HCT116 (cell line): ENCODE measurements at places on chromosomes 1 and 21. TPM values are rescaled to one million over a fixed set of nuclear protein-coding genes. Genes with fewer than 3 reads are reported as not detected.

- no peak for DNase-seq
Measured at GRCh38 chr1:41486371-41487125, 2.1 kb upstream of the EDN2 start.

DNA sequence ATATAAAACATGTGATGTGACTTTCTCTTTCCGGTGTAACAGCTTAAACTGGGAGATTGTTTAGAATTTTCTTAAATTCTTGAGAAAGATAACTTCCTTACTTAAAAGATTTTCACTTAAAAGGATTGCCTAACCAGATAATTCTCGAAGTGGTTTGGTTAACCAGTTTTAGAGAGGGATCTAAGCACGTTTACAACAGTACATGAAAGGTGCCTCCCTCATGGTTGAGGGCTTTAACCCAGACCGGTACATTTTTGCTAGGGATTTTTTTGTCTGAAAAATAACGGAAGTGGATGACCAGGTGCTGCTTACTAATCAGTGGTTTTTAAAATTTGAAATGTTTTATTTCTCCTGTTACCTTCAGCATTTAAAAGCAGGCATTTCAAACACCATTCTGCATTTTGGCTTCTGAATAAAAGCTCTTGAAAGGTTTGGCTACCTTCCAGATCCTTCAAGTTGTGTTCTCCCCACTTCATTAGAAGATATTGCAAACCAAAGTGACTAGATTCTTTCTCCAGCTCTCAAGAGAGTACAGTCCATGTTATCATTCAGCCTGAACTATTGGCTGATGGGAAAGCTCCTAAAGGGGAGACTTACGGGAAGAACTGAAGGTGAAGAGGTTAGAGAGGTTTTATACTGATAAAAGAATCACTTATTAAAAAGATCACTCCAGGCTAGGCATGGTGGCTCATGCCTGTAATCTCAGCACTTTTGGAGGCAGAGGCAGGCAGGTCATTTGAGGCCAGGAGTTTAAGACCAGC lies 12.8 kb downstream of the S100PBP start:
- no peak for DNase-seq

DNA sequence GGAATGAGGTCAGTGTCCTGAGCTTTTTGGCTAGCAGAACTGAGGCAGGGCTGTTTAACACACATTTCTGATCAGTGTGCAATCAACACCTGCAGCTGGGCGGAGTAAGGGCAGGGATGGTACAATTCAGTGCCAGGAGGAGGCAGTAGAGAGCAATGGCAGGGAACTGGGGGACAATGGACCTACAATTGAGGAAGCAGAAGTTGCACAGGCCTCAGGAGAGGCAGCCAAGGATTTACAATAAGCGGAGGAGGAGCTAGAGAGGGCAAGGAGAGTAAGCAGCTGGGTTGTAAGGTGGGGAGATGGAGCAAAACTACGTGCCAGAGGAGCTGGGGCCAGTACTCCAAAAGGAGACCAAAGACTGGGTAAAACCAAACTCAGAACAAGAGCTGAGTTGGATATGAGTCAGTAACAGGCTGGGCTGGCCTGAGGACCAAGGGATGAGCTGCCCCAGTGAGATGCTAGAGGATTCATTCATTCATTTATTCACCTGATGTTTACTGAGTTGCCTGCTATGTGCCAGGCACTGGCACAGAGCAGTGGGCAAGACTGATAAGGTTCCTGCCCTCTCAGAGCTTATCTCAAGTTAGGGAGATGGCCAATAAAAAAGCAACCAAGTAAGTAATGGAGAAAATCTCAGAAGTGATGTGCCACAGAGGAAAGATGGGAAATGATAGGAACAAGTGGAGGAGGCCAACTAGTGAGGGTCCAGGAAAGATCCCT lies 10.4 kb upstream of the GALE start:
- no peak for DNase-seq

DNA sequence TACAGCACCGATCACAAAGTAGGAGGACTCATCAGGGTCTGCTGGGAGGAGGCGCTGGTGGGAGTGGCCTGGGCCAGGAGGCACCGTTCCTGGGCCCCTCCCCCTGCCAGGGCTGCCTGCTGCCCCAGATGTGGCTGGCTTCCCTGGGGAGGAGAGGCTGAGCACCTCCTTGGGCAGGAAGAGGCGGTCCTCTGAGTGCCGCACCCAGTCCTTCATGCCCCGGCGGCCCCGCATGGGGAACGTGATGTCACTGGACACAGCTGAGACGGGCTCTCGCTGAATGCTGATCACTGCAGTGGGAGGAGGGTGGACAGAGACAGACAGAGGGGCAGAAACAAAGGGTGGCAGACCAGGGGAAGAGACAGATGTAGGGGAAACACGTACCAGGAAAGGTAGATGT lies 24.8 kb downstream of the ADGRB2 start:
- peak; percentile 33 for DNase-seq

GRCh38 chr1:100607628-100608240 lies 69.8 kb downstream of the GPR88 start:
- DNase-seq: no peak

GRCh38 chr1:12383786-12384185 lies 154.0 kb downstream of the VPS13D start:
- no peak for DNase-seq

- DNase-seq: no peak
Measured at GRCh38 chr1:39305555-39305954, 101.1 kb downstream of the MACF1 start.

GRCh38 chr1:236000781-236001180 lies 64.1 kb downstream of the NID1 start:
- DNase-seq: no peak

DNA sequence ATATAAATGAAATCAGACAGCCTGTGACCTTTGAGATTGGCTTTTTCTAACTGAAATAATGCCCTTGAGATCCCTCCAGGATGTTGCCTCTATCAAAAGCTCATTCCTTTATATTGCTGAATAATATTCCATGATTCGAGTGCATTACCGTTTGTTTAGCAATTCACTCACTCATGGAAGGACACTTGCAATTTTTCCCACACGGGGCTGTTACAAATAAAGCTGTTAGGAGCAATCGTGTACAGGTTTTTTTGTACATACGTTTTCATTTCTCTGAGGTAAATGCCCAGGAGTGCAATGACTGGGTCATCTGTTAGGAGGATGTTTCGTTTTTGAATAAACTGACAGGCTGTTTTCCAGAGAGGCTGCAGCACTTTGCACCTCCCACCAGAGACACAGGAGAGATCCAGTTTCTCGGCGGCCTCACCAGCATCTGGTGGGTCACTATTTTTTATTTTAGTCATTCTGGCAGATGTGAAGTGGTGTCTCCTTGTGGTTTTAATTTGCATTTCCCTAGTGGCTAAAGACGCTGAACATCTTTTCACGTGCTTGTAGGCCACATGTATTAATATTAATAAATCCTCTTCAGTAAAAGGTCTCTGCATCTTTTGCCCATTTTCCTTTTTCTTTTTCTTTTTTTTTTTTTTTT lies 11.0 kb downstream of the PRDM15 start:
- DNase-seq: no peak

DNA sequence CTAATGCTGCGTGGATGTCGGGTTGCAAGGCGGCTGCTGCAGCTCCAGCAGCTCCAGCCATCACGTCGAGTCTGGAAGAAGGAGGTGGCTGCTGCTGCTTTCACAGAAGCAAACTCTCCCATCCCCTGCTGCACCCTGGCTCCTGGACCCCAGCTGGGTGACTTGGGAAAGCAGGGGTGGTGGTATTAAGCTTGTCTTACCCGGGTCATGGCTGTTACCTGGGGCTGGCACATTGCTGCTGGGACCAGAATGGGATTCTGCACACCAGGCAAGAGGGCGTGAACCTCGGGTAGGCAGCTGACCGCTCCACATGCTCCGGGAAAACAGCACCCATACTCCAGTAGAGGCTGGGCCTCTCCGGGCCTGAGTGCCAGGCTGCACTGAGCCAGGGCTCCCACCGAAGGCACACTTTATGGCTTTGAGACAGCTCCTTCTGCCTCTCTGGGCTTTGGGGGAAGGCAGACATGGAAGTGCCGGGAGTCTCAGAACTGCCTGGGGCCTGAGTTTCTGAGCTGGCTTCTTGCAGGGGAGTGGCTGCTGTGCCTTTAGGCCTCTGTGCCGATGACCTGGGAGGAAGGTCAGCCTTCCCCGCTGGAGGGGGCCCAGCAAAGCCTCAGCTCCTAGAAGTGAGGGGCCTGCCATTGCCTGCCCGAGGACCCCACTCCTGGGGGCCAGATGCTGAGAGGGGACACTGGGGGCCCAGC lies 1.2 kb downstream of the SMIM1 start:
- DNase-seq: no peak

GRCh38 chr21:22536509-22536908 lies 1538.3 kb downstream of the NCAM2 start:
- no peak for DNase-seq

GRCh38 chr1:87905651-87906050 lies 577.0 kb downstream of the LMO4 start:
- no peak for DNase-seq

- DNase-seq: no peak
Measured at GRCh38 chr1:61724506-61724812, 482 bp downstream of the TM2D1 start.

GRCh38 chr1:53140451-53140850 lies 2.0 kb downstream of the SLC1A7 start:
- no peak for DNase-seq

DNA sequence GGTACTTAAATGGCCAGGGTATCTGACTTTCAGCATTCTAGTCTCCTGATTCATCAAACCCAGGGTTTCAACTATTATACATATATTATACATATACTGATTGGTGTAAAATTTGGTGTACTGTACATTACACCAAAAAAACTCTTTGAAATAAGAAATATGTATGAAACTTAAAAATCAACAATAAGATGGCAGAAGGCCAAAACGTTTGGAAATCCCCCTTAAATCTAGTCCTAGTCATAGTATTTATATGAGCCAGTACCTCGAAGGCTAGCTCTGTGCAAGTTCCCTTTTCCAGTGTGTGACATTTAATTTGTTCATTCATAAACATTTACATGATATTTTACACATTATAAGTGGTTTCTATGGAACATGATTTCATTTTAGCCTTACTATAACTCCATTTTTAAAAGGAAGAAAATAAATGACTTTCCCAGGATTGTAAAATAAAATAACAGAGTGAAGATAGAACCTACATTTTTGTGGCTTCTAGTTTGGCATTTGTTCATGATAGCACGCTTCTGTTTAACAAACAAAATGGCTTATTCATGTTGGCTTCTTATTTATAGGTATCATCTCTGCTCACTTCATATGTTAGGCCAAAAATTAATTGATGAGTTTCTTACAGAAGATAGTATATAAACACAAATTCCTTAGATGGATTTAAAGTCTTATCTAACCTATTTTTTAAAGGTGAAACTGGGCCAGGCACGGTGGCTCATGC lies 18.8 kb upstream of the ZNF281 start:
- DNase-seq: no peak

DNA sequence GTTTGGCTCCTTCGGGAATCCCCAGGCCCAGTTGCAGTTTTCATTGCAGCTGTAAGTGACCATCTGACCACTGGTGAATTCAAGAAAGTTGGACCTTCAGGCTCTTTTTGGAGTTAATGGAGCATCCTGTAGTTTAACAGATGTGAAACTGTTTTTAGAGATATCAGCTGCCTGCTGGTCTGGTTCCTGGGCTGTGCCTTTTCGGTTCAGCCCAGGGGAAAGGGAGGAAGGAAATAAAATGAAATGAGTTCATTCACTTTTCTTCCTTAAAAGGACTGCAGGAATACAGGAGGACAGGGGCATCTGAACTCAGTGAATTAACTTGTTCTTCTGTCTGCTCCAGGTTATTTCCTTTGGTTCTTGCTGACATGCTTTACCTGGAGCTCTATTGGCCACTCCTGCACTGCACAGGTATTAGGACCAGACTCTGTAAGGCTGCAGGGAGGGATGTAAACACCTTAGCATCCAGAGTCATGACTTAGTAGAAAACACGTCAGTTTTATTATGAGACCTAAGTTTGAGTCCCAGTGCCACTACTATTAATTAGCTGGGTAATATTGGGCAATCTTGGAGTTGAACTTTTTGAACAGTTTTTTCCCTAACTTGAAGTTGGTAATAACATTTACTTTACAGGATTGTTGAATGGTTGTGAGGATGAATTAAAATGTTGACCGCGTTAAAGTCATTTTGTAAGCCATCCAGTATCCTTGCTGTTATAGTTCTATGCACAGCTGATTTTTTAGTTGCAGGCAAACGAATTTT lies 83.6 kb downstream of the LRRC8D start:
- DNase-seq: no peak

DNA sequence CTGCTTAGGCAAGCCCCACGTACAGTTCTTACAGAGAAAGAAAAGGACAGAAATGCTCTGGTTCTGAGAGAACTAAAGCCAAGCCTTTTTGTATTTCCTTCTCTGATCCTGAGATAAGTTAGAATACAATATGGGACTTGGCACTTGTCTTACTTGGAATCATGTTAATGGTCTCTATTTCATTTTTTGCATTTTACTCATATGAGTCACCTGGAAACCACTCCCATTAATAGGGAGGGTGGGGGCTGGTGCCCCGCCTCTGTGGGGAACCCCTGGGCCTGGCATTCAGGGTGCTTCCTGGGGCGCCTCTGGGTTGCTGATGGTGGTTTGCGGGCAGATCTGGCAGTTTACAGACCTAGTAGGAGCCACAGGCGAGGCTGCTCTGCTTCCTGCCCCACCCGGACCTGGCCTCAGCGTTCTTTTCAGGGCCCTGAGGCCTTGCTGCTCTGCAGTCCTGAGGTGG lies 26.7 kb downstream of the TSPAN2 start:
- DNase-seq: no peak

ADAMTS4 gene
- total RNA-seq: not detected

LCE7A gene
- total RNA-seq: not detected

SYT11 gene
- total RNA-seq: 0.17 TPM

CHODL gene
- not detected for total RNA-seq

CLEC20A gene
- total RNA-seq: not detected

CD1B gene
- not detected for total RNA-seq

FBXO2 gene
- total RNA-seq: 81.1 TPM

WDTC1 gene
- total RNA-seq: 26.6 TPM

GLIS1 gene
- total RNA-seq: 0.39 TPM

PYCR2 gene
- total RNA-seq: 107 TPM

NR5A2 gene
- 0.91 TPM for total RNA-seq

OR2L5 gene
- not detected for total RNA-seq

ORC1 gene
- 25.6 TPM for total RNA-seq

ATP1A2 gene
- not detected for total RNA-seq
